ENCODE measurements at places on chromosomes 5 and 9.

DNA sequence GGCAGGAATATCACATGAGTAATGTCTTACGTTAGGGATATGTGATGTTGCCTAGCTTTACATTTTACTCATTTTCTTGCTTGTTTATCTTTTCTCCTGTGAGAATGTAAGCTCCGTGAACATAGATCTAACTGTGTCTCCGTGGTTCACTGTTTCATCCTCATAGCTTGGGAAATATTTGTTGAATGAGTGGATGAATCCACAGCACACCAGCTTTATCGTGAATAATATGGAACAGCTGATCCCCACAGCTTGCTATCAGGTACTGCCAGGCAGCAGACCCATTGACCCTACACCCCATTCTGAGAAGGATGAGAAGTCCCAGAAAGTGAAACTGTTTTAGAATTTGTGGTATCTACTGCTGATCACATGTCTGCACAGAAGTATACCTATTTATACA, 106.8 kb upstream of the FBN2 start:
- DNase-seq, result no peak

GRCh38 chr9:127538849-127539258, 73.2 kb upstream of the STXBP1 start:
- DNase-seq, result no peak

DNA sequence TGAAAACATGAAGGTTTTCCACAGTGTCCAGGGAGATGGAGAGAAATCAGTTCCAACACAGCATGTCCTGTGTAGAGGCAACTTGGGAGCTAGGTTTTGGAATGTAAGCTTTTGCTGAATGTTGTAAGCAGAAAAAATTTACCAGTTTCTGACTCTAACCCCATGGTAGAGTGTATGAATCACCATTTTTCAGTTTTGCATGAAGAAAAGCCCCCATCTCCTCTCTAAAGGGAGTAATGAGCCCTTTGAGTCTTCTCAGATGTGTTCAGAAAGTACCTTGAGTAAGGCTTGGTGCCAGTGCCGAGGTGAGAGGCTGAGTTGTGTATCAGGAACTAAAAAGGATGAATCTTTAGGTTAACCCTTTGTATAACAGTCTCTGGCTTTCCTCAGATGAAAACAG, 96.2 kb downstream of the ADRB2 start:
- no peak for DNase-seq

- no peak for DNase-seq
Measured at GRCh38 chr5:31688515-31689092, 49.7 kb downstream of the PDZD2 start.

DNA sequence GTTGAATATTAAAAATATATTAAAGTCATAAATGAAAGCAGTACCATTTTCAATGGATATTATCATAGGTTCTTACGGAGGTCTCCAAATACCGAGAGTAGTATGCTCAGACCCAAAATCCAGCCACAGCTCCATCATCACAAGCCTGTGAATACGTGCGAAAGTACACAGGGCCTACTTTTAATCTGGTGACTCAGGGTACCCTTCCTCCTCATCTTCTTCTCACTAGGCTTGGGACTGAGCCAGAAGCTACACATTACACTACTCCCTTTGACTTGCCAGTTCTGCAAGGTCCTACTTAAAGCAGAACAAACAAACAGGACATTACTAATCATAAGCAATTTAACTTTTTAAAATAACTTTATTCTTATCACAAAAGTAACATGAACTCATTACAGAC, 7.6 kb upstream of the RIC1 start:
- no peak for DNase-seq

- DNase-seq, result no peak
Measured at GRCh38 chr5:116881921-116882531, 307.4 kb upstream of the SEMA6A start.

All from iPS-NIHi11 (cell line).